ENCODE measurements at places on chromosomes 2 and 18.

DNA sequence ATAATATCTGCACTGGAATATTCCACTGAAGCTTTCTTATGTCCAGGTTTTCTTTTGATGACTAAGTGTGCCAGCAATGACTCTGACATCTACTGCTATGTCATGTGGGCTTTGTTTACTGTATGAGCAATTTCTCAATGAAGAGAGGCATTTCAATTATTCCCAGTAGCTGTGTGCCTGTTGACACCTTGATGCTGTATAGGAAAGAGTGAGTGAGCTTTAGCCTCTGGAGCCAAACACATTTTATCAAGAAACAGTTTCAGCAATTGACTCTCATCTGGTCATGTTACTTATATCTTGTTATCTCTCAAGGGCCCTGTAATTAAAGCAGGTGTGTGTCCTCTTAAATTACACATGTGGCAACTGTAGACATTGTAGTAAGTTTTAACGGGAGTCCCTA lies 493.2 kb upstream of the FANCL start:
- DNase-seq: peak; percentile 21

DNA sequence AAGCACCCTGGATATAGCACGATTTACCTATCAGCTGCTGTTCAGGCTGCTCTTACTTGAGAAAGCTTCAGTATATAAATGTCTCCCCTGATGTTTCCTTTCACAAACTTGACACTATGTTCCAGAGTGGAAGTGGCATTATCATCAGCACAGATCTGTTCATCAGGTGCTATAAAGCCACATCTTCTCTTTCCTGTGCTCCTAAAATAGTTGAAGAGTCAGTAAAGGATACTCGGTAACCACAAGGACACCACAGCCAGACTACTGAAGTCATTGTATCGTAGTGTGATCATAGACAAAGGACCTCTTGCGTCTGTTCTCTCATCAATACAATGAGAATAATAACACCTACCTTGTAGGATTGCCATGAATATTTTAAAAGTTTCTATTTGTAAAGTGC lies 841.0 kb upstream of the CELF4 start:
- DNase-seq: no peak

- peak; percentile 96 for DNase-seq
Observed at GRCh38 chr2:190858817-190859216, 21.8 kb upstream of the GLS start.

DNA sequence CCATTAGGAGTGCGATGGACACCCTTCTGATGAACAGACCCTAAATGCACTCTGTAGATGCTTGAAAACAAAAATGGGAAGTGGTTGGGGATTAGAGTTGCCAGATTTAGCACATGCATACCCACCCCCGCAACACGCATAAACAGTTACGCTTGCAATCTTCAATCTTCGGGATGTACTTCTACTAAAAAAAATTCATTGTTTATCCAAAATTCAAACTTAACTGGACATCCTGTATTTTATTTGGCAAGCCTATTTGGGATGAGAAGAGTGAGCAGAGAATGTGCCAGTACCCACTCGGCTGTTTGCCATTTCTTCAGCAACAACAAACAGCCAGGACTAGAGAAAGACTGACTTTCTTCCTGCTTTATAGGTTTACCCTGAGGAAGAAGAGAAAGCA lies 18.4 kb downstream of the KIAA2012 start:
- no peak for DNase-seq

DNA sequence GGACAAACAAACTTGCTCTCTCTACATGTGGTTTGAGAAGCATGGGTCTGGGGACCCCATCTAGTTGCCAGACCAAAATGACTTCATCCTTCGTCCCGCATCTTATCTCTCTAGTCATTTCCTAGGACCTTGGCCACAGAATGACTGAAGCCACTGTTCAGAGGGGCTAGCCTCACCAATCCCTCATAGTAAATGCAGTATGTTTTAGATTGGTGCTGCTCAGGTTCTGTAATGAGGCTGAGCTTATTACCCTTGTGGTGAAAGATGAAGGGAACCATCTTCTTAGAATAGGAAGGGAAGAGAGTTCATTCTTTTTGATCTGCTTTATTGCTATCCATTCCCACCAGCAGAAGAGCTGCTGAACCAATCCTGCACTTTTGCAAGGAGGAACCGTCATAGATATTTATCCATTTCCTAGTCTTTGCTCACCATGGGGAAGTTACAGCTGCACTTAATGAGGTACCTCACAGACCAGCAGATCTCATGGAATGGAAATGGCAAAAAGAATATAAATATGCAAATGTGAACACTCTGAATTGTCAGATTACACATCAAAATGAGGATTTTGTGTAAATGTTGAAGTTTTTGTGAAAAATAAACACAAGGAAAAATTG lies 436.7 kb downstream of the LPIN1 start:
- no peak for DNase-seq
